ENCODE measurements at places on chromosomes 1 and 21.

- no peak for DNase-seq
Observed at GRCh38 chr1:202972046-202972445, 5.0 kb upstream of the CYB5R1 start.

DNA sequence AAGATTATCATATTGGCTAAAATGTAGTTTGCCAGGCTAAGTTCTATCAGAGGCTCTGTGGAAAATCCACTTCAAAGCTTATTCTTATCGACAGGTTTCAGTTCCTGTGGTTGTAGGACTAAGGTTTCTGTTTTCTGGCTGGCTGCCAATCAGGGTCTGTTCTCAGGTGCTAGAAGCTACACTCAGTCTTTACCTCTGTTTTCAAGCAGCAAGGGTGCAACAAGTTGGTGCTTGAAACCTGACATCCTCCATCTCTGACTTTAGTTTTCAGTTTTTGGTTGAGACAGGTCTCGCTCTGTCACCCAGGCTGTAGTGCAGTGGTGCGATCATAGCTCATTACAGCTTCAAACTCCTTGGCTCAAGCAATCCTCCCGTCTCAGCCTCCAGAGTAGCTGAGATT is 15.3 kb upstream of the TMCO2 start:
- no peak for DNase-seq

DNA sequence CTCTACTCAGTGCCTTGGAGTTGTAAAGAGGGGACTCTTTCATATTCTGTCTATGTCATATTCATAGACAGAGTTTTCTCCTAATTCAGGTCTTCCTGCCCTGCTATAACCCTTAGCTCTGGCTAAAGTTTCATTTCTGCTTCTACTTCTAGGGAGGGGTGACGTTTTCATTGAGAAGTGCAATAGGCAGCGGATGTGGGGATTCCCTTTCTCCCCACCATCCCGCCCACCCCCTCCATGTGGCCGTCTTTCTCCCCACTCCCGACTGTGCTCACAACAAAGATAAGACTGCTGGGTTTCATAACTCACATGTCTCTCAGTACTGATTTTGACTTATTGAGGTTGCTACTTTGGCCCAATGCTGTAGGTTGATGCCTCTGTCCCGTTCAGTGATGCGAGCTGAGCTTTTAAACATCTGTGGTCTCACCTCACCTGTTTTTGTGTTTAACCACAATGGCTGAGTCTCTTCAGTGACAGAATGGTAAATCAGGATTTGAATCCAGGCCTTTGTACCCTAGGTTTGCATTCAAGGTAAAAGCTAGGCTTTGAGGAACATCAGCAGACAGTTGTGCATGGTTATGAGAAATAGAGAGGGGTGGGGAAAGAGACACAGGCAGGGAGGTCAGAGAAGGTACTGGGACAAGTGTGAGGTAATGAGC is 7.8 kb upstream of the KIF14 start:
- DNase-seq: no peak

DNA sequence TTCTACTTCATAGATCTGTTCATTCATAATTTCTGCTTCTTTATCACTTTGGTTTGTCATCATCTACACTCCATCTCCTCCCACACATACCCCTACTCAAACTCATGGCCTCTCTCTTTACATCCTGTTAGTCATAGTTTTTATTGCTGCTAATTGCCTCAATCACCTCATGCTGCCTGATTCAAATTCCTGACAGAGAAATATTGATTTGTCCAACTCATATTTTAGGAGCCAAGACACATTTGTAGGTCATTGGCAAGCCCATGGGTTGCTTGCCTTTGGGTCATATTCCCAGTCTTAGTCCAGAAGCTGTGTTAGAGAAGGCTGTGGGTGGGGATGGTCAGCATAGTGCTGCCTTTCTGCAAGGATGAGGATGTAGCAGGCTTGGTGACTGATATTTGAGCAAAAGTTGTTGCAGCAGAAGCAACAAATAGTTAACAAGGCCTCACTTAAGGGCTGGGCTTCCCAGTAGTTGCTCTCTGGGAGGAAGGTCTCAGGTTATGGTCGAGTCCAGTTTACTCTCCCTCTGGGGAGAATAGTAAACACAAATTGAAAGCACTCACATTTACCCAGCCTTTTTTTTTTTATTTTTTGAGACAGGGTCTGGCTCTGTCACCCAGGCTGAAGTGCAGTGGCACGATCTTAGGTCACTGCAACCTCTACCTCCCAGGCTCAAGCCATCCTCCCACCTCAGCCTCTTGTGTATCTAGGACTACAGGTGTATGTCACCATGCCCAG is 22.4 kb upstream of the EPS15 start:
- DNase-seq: no peak

DNA sequence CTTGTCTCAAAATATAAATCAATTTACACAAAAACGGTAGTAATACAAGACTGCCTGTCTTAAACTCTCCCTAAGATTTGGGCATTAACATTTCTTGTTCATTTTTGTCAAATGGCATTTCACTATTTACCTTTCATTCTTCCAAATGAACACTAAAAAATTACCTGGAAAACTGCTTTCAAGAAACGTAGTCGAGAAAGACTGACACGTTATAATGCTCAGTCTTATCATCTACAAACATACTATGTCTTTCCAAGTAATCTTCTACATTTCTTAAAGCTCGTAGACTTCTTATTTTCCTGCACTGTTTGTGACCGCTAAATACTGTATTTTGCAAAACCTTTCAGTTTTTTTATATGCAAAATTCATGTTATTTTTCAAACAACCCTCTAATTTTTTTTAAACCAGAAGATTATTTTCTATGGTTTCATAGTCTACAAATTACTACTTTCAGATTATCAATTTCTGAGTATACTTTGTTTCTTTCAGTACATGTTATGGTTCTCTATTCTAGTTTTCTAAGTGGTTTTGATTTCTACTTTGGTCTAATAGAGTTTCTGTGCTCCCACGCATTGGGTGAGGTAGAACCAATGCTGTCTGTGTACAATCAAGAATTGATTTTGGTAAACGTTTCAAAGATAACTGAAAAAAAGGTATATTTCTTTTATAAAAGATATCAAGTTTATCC is 336.4 kb downstream of the SMYD3 start:
- DNase-seq: no peak

DNA sequence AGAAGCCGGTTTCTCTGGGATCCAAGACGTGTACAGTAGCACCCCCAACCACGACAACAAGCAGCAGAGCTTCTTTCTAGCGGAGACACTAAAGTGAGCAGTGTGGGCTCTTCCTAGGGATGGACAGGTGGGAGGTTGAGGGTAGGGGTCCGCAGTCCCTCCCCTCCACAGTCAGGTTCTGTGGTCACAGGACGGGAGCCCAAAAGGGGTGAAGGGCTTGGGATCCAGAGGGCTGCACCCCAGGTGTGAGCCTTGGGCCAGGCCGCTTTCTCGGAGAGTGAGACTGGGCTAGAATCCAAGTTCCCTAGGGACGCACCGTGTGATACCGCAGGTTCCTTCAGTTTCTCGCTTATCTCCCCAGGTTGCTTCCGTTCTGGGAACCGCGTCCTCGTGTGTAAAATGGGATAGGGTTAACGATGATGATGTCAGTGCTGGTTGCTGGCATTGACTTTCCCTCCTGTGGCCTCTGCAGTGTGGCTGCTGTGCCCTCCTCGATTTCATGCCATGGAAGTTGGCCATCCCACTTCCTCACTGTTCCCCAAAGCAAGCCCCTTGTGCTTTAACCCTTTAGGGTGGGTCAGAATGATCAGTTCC is 17.3 kb upstream of the SELENON start:
- DNase-seq: no peak
